NCI-H1092 (cell line): ENCODE measurements at places on chromosomes 11 and 22.

GRCh38 chr22:47193606-47194329, 431.3 kb downstream of the TBC1D22A start:
- DNase-seq: no peak

- DNase-seq: peak; percentile 18
Observed at GRCh38 chr11:100640646-100641045, 46.4 kb upstream of the ARHGAP42 start.

DNA sequence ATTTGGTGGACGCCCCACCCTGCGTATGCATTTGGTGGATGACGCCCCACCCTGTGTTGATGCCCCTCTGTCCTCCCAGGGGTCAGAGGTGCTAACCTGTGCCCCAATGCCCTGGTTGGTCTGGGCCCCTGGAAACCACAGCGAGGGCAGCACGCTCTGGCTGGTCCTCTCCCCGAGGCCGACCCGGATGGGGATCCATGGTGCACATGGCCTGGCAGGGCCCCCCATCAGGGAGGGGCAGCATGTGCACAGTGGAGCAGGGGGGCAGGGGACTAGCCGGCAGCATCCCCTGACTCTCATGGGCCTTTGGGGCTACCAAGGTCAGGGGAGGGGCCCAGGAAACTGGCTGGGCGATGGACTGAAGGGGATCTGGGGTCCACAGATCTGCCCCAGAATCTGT, 7.6 kb upstream of the MUC5AC start:
- DNase-seq: no peak

DNA sequence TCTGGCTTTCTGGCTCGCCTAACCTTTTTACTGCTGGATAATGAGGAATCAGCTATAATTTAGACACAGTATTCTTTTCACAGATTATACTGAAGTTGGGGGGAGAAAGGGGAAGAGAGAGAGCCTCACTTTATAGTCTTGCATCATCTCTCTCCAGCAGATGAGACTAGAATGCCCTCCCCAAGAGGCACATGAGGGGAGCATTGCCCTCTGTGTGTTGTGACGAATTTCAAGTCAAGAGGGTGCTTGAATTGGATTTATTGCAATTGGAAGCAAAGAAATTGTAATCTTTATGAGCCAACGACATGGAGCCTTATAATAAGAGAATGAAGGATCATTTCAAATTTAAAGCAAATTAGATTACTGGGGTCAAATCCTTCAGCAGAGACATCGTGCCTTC, 17.6 kb upstream of the CADM1 start:
- DNase-seq: no peak

DNA sequence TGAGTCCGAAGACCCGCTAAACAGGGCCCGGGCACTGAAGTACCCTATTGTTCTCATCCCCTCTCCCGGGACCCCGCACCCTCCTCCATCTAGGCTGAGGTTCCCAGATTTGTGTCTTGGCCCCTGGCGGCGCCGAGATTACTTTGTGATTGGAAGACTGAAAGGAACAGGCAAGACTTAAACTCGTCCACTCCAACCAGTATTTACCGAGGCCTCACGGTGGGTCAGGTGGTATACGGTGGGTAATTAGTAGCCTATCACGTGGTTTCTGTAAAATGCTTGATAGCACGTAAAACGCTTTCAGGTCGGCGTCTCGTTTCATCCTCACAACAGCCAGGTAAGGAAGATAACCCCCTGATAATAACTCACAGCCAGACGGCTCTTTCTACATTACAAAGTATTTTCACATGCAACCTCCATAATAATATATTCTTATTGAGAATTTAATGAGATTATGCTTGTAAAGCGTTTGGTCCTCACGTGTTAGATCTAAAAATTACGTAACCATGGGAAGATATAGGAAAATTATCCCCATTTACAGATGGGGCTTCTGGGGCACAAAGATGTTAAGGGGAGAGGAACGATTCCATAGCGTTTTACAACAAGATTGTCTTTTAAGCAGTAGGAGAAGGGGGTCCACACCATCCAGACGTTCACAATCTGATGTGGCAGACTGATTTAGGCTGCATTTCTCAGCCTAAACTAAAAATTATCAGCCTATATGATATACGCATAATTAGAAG, 642 bp upstream of the PIK3C2A start:
- peak; percentile 68 for DNase-seq

- no peak for DNase-seq
Observed at GRCh38 chr11:88308576-88308975, 29.0 kb downstream of the CTSC start.

DNA sequence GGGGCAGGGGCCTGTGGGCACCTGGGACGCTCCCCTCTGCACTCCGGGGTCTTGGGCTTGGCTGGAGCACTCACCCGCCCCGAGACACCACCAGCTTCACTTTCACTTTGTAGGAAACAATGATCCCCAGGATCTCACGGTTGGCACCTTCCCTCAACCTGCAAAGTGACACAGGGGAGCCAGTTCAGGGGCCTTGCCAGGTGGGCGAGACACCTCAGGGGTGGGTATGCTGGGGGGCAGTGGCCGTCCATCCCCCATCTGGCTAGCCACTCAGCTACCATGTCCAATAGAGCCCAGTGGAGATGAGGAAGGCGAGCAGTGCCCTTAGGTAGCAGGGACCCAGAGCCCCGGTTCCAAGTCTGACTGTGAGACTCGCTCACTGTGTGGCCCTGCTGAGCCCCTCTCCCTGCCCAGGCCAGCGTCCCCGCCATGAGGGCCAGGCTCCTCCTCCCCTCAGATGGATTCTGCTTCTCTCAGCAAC, 32.3 kb downstream of the TPBGL start:
- DNase-seq: no peak

GRCh38 chr11:10600570-10601248, 32.2 kb upstream of the LYVE1 start:
- no peak for DNase-seq
